Left kidney (tissue), 8 donors: ENCODE measurements at places on chromosomes 5 and 9. TPM values are rescaled to one million over a fixed set of nuclear protein-coding genes. Genes with fewer than 3 reads are reported as not detected.

DNA sequence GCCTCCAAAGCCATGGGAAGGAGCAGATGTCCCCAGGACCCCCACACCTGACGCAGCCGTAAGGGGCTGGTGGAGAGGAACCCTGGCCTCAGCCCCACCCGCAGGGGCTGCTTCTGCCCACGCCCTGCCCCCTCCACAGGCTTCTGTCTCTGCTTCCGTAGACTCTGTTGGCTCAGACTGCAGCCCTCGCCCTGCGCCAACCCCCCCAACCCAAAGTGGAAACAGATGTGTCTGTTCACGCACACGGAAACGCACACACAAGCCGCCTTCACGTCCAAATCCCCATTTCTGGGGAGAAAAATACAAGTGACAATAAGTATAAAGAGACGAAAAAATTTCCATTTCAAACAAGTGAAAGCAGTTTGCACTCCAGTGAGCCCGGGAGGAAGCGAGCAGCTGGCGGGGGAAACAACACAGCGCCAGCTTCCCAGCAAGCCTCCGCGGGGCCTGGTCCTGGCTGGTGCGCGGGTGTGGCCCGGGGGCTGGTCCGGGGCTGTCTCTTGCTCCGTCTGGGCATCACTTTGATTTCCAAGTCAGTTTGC is 32.6 kb upstream of the RXRA start:
- no peak for DNase-seq

DNA sequence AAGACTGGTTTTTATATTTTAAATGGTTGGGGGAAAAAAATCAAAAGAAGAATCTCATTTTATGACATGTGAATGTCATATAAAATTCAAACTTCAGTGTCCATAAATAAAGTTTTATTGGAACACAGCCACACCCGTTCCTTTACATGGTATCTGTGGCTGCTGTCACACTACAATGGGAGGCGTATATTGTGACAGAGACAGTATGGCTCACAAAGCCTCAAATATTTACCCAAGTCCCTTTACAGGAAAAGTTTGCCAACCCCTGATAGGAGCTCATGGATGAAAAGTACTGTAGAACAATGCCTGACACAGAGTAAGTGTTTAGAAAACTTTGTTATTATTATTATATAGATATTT is 5.2 kb upstream of the DUSP1 start:
- DNase-seq: no peak

DNA sequence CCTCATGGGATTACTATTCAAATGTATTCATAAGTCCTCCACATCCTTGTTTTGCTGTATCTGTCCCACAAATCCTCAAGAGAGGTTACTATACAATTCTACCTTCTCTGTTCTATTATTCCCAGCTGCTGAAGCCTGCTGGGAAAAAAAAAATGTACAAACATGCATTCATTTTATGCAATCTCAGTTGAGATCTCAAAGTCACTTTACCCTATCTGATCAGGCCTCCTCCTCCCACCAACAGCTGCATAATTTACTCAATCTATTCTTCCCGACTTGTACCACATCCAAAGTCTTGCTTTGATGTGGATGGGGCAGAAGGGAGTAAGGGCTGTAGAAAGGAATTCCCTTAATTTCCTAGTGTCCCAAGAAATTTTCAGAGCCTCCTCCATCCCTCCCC is 28.6 kb downstream of the PSIP1 start:
- no peak for DNase-seq

DNA sequence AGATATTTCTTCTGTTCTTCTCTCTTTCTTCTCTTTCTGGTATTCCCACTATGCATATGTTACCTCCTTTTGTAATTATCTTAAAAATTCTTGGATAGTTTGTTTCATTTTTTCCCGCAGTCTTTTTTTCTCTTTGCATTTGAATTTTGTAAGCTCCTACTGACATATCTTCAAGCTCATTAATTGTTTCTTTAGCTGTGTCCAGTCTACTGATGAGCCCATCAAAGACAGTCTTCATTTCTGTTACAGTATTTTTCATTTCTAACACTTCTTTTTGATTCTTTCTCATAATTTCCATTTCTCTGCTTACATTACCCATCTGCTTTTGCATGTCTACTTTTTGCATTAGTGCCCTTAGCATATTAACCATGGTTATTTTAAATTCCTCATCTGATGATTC is 44.7 kb upstream of the UNC5A start:
- no peak for DNase-seq

DNA sequence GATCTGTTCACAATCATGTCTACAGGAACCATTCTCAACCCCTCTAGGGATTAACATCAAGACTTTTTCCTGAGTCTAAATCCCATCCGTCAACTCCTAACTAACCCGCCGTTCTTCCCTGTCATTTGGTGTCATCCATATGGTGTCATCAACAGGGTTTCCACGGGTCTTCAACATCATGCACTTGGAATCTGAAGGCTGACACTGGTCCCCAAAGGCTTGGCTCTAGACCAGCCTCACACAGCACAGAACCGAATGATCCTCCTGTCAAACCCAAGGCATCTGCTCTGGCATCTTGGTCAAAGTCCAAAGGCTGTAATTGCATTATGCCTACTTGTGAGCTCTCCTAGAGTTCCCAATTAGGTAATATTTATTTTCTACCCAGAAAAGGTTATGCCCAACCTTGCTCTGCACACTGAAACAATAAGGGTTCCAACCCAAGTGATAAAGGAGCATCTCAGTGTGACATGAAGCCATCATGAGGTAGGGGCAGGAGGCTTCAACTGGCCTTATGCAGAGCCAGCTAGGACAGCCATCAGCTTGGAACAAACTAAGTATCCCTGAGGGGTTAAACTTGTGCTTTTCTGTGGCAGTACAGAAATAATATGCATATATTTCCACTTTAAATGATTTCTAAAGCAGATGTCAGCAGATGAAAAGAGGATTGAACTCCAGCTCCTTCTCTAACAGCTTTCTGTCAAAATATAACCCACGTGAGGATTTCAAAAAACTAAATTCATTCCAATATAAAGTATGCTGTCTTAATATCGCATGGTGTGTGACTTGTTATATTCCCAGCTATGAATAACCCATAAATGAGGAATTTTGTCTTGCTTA is 13.9 kb downstream of the ENC1 start:
- DNase-seq: no peak

DNA sequence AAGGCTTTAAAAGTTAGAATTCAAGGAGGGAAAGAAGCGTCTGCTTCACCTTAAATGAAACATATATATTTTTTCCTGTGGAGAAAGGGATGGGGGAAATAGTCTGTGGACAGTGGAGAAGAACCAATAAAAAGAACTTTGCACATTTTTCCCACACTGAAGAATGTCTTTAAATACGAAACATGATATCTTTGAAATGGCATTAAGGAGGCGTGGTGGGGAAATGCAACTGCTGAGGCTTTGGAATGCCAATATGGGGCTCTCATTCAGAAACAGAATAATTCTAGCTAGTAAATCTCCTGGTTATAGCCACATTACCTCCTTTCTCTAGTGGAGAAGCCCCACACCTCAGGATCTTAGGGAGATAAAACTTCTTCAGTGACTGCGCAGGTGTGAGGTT is 46.8 kb downstream of the TNC start:
- DNase-seq: no peak

- DNase-seq: no peak
Observed at GRCh38 chr9:36218011-36218410, 27.3 kb downstream of the CLTA start.

DNA sequence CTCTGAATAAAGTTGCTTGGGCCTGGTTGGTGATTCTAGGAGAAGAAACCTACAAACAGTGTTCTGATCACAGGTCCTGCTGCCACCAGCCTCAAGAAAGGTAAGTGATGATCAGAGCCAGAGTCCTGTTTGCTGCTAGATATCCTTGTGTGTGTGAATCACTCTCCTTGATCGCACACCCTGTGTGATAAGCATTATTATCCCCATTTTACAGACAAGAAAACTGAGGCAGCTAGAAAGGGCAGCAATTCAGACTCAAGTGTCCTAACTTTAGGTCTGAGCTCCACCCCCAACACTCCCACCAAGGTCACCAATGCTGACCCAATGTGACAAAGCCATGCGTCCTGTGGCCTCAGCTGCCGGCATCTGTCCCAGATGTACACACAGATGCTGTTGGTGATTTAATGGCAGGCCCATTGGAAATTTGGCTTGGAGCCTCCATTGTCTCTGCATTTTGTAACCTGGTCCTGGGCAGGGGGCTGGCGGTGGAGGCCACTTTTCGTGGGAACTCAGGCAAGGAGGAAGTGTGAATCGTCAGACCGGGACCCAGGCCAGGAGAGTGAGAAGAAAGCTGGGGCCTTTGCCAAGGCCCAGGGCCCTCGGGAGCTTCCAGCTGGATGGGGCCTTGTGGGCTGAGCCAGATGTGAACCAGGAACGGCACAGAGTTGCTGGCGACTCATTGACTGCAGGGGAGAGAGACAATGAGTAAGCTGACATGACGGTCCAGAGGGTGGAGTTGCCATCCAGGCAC is 29.8 kb upstream of the GGTA1 start:
- peak; percentile 71 for DNase-seq

GRCh38 chr5:501105-501830 is 23.0 kb downstream of the SLC9A3 start:
- DNase-seq: no peak

- DNase-seq: peak; percentile 60
Observed at GRCh38 chr5:149317281-149318048, 27.8 kb upstream of the GRPEL2 start.

GRCh38 chr5:141574122-141574510 is 44.7 kb downstream of the DIAPH1 start:
- no peak for DNase-seq

GRCh38 chr5:116454417-116454927 is 120.2 kb downstream of the SEMA6A start:
- DNase-seq: peak; percentile 38

DNA sequence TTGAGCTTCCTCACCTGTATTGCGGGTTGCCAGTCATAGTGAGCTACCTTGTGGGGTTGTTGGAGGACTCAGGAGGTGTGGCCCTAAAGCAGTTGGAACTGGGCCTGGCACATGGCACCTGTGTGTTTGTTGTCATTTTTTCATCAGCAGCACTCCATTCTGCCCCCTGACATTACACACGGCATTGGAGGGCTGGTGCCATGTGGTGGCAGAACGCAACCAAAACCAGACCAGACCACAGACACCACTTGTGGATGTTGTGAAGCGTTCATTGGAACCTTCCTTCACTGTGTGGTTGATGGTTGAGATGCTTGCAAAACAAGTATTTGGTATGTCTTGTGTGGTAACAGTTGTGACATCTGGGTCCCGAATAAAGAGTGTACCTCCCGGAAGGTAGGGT is 113.2 kb upstream of the ERCC6L2 start:
- no peak for DNase-seq

- no peak for DNase-seq
Observed at GRCh38 chr5:122352331-122352730, 40.3 kb downstream of the SNCAIP start.

GRCh38 chr9:134014946-134015345 is 10.3 kb upstream of the BRD3OS start:
- no peak for DNase-seq

- DNase-seq: no peak
Observed at GRCh38 chr9:116027096-116027495, 126.5 kb upstream of the PAPPA start.

- DNase-seq: no peak
Observed at GRCh38 chr5:116685069-116685468, 110.4 kb upstream of the SEMA6A start.

DNA sequence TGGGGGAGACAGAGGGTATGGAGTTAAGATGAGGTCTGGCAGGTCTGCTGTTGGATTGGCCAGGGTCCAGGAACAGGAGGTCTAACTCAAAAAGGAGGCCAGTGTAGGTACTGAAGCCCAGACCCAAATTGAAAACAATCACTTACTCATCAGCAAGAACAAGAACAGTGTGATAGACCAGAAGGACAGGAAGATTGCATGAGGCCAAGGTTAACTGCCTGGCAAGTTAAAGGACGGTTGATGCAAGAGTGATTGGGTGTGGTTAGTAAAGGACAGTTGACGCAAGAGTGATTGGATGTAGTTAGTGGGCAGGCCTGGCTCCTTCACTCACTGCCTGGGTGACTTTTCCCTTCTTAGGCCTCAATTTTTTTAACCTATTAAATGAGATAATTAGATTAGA is 132.6 kb downstream of the PDZD2 start:
- no peak for DNase-seq

DNA sequence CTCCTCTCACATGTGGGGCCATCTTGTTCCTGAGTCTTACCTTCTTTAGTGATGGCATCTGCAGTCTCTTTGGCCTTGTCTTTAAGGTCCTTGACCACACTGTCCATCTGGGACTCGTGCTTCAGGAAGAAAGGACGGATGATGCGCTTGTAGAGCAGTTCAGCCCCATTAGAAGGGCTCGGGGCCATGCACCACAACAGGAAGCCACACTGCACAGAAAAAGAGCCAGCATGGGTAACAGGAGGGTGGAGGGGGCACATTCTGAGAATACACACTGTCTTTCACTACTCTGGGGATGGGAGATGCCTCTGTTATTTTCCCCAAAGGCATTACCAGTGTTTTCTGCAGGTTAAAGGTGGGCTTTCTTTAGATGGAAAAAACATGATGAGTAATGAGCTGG is 25.9 kb downstream of the SRP19 start:
- no peak for DNase-seq

DNA sequence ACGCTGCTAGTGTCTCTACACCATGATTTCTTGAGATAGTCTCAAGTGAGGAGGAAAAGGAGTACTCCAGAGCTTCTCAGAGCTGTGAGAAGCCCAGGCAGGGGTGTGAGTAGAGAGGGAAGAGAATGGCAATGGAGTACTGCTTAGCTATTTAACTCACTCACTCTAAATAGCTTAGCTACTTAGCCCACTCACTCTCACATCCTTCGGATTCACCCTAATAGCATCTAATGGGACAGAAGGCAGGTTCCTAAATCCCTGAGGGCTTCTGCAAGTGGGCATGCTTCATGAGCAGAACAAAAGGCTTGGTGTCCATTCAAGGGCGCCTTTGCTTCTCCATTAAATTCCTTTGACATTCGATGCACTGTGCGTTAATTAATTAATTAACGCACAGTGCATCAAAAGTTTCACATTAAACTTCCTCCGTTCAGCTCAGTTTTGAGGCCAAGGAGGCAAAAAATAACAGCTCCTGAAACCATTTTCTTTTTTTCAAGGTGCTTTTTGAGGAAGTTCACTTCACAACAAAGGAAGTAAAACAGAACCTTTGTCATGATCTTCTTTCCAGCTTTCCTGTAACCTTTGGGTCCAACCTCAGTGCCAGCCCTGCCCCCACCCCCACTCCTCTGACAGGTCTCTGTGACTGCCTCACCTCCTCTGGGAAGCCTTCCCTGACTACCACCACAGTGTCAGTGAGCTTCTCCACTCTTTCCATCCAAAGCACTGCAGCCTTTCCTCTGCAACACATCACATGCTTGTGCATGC is 294.0 kb downstream of the SEC61B start:
- no peak for DNase-seq

Gene GMCL2
- not detected for polyA plus RNA-seq

Gene TTLL11
- 7.7 TPM for polyA plus RNA-seq

Gene SPINK7
- polyA plus RNA-seq: 0.35 TPM

Gene LYRM7
- 17.4 TPM for polyA plus RNA-seq

Gene EHMT1
- 78.7 TPM for polyA plus RNA-seq

Gene MLANA
- polyA plus RNA-seq: 1.0 TPM

Gene ZER1
- polyA plus RNA-seq: 31.3 TPM

Gene OSMR
- polyA plus RNA-seq: 10.7 TPM

Gene AGXT2
- polyA plus RNA-seq: 45.6 TPM

Gene IFNA10
- polyA plus RNA-seq: not detected

Gene FNBP1
- polyA plus RNA-seq: 57.8 TPM
